BE2C (cell line): ENCODE measurements at places on chromosomes 4 and X.

DNA sequence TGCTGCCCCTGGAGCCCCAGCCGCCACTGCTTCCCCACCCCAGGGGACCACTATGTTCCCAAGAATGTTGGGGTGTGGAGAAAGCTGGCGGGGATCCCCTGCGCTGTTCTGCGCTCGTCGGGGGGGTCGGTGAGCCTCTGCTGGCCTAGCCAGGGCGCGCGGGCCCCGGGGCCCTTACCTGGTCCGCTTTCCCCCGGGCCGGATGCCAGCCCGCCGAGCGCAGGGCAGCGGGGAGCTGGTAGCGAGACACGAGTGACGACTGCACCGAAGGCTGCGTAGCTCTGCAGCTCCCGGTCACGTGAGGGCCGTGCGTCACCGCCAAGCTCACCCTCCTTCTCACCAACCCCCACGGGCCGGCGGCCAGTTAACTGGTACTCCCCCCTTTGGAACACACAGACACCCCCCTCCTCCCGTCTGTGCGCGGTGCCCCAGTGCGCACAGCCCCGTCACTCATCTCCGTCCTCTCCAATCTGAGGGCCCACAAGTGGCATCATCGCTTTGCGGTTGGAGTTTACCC, at the start of gene BEX1:
Gene BEX1 (minus strand): TSS at position 254 of the 517 bp plus-strand sequence. CDS start 897 bp downstream, outside the sequence.
- peak; percentile 91 for DNase-seq

DNA sequence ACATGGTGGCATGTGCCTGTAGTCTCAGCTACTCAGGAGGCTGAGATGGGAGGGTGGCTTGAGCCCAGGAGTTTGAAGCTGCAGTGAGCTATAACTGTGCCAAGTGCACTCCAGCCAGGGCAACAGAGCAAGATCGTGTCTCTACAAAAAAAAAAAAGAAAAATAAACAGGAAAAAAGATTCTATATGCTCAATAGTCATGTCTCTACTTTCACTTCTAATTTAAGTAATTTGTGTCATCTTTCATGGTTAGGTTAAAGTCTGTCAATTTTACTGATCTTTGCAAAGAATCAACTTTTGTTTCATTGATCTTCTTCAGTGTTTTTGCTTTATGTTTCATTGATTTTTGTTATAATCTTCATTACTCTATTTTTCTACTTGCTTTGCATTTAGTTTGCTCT, 106.2 kb upstream of the MAB21L2 start:
- DNase-seq: no peak

GRCh38 chr4:98661371-98662054, 3.1 kb upstream of the TSPAN5 start:
- no peak for DNase-seq

DNA sequence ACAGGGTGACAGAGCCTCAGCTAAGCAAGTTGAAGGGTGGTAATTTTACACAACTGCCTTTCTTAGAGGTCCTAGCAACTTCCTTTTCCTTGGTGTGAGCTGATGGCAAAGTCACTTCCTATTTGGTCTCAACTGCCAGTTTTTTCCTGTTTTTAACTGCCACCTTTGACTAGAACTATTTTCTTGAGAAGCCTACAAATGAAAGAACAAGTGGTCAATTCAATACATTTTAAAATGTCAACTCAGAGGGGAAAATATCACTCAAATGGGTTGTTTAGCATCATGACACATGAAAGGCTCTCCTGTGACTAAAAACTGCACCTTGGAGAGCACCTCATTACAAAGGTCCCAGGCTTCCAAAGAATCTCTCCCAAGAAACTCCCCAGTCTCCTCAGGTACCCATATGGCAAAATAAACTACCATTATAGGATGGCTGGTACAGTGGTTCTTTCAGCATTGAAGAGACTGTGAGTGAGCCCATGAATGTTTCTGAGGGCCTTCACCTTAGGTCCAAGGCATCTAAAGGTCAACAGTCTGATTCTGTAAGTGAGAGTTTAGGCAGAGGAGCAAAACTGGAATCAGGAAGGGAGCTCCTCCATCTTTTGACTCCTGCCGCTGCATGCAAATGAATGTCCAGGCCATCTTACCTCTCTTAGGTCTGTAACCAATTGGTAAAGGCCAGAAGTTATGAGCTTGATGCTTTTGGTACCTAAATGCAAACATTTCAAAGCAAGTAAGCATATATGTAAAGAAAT, 5.5 kb upstream of the STK26 start:
- no peak for DNase-seq

- no peak for DNase-seq
Observed at GRCh38 chr4:20019310-20020015, 232.2 kb upstream of the SLIT2 start.

DNA sequence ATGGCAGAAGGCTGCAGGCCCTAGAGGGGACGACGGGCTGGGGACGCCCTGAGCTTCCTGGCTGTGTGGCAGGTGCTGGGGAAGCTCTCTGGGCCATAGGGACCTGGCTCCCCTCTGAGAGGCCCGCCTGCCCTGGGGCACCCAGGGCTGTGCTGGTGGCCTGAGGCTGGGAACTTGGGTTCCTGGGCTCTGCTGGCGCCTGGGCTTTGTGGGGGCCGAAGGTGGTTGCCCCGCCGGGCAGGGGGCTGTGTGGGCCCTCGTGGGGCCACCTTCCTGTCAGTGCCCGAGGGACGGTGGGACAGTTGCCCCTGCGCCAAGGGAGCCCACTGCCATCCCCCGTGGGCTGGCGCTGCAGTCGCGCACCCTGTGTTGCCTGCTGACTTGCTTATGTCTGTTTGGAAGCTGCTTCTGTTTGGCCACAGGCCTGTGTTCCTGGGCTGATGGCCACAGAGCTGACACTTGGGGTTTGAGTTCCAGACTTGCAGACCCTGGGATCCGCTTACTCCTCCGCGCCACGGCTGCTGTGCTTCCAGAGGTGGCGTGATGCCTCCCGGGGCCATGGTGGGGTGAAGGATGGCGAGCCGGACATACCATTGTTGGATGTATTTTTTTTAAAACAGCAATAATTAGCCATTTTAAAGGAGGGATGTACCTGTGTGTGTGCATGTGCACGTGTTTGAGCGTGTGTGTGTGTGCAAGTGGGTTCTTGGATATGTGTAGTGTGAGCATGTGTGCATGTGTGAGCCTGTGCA, 8.5 kb downstream of the NAT8L start:
- no peak for DNase-seq

DNA sequence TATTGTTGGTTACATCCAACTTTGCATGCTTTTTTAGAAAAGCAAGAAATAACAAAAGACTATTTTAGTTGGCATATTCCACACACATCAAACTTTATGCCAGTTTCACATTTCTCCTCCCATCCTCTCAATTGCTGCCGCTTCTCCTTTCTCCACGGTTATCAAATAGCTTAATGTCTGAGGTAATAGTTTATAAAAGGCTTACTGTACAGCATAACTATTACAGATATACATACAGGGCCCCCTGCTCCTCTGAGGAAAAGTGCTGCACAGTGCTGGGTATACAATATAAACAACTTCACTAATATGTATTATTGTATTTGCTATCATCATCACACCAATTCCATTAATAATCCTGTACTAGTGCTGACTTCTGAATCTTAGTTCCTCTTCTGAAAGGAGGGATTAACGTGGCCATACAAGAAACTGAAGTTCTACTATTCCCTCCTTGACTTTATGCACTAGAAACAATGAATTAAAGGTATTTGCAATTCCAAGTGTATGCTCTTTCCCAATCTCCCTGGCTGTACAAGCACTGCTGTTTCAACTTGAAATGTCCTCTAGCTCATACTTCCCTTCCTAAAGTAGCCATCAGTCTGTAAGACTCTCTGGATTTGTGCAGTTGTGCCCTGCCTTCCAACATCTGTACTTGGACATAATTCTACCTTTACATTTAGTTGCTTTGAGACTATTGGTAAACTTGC, 2.5 kb downstream of the CCNI start:
- no peak for DNase-seq

- no peak for DNase-seq
Observed at GRCh38 chr4:53986062-53986461, 78.3 kb downstream of the CHIC2 start.

- no peak for DNase-seq
Observed at GRCh38 chrX:125622899-125623298, 303.2 kb downstream of the TEX13C start.

- no peak for DNase-seq
Observed at GRCh38 chrX:47209508-47210238, 8.8 kb upstream of the CDK16 start.

DNA sequence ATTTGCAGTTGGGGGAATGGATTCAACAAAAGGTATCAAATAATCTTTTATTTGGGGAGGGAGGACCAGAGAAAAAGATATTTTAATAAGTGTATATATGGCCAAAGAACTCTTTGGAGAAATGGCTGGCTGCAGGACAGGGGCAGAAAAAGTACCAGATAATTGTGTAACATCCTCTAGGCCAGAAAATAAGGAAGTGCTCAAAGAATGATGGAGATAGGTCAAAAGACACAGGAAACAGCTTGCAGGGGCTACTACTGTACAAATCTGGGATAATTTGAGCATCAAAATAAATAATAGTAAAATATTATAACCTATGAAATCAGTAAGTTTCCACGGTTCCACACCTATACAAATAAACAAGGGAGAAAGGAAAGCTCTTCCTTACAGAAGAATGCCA, 34.8 kb downstream of the KLHL5 start:
- no peak for DNase-seq

- DNase-seq: no peak
Observed at GRCh38 chr4:122762520-122762919, 30.0 kb downstream of the BBS12 start.

DNA sequence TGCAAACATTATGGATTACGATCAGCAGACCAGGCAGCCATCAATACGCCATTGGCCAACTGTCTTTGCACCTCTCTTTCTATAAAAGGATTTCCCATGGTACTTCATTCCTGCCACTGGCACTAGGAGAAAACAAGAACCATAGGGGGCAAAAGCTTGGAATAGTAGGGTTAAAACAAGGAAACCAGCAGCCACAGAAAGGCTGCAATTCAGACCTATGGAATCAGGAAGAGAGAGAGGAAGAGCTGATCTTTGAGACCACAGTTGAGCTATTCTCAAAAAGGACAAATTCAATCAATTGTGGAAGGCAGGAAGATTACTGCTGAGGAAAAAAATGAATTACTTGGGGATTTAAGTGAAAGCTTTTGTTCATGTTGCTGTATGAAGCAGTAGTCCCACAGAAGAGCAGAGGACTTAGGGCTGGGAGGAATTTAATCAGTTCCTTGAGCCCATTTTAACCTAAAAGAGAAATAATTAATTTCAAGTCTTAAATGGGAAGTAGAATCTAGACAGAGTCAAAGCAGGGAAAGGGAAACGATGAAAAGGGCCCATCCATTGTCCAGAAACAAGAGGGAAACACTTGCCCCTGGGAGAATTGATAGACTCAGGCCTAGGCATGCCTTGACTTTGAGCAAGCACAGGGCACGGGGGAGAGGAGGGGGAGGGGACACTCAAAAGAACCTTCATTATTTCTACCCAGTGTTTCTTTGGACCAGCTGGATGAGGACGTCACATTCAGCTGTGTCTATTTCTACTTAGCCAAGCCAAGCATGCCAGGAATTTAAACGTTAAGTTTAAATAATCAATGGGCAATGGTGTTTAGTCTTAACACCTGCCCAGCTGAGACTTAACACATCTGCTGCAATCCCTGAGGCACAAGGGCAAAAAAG, 50.7 kb downstream of the SCD5 start:
- DNase-seq: no peak

- DNase-seq: peak; percentile 78
Observed at GRCh38 chr4:159266981-159267868, 164.3 kb downstream of the RAPGEF2 start.

GRCh38 chrX:94633237-94633636, 959.2 kb downstream of the FAM133A start:
- no peak for DNase-seq

GRCh38 chrX:38036466-38036865, 30.1 kb downstream of the SYTL5 start:
- DNase-seq: no peak

GRCh38 chrX:23756165-23756564, 13.1 kb upstream of the ACOT9 start:
- DNase-seq: peak; percentile 57

- DNase-seq: no peak
Observed at GRCh38 chrX:68018248-68019203, 414.8 kb downstream of the OPHN1 start.

DNA sequence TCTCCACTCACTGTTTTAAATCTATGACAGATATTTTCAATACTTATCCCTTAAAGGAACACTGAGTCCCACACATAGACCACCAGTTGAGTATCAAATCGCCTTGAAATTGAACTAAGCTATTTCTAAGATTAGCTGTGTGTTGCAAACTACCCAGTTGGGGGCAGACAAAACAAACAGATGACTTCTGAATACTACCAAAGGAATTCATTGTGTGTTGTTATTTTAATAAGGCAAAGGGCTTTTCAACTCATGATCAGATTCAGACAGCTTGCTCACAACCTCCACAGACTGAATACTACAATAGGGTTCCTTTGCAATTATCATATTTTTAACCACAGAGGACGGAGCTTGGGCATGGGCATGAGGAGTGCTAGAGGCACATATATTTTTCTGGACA, 283.0 kb upstream of the GPC4 start:
- DNase-seq: no peak

GRCh38 chr4:65391382-65391781, 278.9 kb downstream of the EPHA5 start:
- no peak for DNase-seq

- DNase-seq: no peak
Observed at GRCh38 chr4:184955116-184955515, 63.2 kb upstream of the HELT start.

- no peak for DNase-seq
Observed at GRCh38 chr4:164177753-164178152, 576.2 kb upstream of the SMIM31 start.

DNA sequence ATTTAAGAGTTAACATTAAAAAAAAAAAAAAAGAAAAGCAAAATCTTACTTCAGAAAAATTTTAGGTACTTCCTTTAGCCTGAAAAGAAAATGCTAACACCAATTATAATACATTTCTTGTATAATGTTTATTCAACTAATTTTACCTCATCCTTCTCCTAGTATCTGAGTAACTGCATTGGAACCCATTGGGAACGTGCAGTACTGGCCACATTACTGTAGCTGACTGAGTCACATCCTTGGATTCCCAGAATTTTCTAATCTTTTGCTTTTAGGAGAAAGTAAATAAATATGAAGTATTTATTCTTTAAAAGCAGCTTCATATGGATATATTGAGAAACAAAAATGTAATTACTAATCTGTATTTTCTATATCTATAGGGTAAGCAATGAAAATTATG, 82.6 kb upstream of the SLITRK2 start:
- DNase-seq: no peak

- no peak for DNase-seq
Observed at GRCh38 chr4:42281324-42282020, 115.8 kb upstream of the SHISA3 start.

DNA sequence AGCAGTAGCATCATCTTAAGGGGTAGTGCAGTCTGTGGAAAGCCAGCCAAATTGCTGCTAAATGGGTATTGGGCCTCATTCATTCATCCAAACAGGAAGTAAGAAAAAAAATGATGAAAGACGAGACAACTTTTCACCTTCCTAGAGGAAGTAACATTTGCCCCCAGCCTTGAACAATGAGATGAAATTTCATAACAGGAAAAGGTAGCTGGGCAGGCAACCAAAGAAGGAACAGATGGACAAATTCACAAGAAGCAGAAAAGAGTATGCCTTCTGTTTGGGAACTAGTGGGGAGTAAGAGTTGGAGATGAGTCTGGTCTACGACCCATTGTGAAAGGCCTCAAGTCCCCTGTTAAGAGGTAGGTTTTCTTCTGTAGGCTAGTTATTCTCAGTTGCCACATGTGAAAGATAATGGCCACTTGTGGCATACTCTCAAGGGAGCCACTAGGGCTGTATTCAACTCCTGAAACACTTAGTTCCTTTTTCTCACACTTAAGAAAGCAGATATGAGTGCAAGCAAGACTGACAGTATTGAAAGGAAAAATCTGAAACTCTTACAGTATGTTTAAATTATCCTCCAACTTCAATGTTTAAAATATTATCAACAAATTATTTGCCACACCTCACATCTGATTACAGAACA, 190.4 kb downstream of the AR start:
- no peak for DNase-seq
